ENCODE measurements at places on chromosomes 13 and 19.

GRCh38 chr13:101618440-101619187 is 166.1 kb downstream of the ITGBL1 start:
- DNase-seq = peak; percentile 32

DNA sequence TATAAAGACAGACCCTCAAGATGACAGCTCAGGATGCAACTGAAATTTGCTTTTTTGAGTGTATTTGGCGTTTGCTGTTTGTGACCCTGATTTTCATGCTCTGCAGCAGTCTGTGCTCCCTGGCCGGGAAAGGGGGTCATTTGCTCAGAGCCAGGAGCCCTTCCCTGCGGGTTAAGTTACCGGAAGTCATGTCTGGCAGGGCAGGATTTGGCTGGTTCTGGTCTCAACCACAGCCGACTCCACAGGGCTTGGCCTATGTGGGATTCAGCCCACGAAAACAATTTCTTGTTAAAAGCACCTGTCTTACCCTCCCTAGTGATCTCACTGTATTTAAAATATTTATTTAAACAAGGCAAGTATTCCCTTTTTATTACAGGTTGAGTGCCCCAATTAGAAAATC is 22.6 kb downstream of the MCF2L start:
- no peak for DNase-seq

DNA sequence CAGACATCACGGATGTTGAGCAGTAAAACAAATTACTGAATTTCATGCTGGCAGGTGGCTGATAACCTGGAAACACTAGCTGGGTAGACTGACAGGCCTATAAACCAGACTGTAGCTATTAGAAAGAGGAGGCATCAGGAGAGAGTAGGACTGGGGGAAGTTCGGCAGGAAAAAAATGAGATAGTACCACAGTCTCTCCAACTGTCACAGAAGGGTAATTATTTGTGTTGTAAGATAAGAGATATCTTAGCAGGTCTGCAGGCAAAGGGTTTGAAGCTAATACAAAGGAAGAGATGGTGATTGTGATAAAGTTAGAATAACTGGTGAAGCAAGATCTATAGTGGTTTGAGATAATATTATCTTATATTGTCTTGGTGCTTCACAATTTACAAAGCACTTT is 41.7 kb downstream of the MIPEP start:
- DNase-seq = no peak

DNA sequence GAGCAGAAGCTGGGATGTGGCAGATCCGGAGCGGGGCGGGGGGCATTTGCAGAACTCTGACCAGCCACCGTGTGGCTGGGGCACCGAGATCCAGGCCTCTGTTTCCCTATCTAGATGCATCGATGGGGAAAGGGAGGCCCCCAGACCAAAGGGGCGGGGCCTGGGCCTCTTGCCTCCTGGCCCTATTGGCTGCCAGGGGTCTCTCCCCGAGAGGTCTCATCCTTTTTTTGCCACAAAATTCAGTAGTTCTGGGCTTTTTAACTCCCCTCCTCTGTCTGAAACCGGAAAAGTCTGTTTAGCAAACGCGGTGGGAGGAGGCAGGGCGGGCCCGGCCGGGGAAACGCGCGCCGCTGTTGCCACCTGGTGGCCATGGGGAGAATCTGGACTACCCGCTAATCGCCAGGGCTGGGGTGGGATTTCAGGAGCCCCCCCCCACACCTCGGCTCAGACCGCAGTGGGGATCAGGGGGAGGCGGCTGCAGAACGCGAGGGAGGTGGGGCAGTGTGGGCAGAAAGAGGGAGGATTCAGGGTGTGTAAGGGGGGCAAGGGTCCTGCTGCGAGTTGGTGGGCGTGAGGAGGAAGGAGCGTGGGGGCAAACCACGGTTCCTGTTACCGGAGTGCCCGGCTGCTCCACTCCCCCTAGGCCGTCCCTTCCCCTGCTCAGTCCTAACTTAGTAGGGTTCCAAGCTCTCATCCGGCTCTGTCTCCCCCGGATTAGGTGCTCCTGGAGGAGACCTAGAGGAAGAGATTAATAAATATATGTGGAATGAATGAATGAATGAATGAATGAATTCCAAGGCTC is 28.3 kb downstream of the IL12RB1 start:
- DNase-seq = peak; percentile 82

- DNase-seq = no peak
These were observed 539.7 kb downstream of the RFC3 start for GRCh38 chr13:34357435-34358232.

DNA sequence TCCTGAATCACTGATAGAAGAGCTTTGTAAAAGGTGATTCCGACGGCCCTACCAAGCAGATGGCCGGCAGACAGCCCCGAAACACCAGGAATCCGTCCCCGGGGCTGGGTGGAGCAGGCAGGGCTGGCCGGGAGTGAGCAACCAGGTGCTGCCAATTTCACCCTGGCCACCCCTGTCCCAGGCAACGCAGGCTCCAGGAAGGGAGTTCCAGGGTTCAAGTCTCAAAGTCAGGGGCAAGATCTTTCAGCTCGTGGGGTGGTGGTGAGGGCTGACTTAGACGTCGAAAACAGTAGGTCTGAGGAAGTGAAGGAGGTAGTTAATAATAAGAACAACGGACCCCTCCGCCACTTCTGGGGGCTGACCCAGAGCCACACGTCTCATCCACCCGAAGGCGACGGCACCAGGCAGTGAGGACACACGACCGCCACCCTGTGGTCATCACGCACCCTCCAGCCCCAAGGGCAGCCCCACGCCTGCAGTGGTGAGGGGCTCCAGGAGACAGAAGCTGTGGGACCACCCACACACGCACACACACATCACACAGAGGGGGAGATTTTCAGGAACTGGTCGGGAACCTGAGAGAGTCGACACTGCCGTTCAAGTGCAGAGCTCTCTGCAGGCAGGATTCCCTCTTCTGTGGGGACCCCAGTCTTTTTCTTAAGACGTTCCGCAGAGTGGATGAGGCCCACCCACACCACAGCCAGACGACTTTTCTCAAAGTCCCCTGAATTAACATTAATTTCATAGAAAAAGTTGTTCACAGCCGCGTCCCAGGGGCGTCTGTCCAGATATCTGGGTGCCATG is 67.2 kb downstream of the SPACA7 start:
- no peak for DNase-seq

GRCh38 chr13:63625869-63626268 is 2210.2 kb upstream of the PCDH20 start:
- DNase-seq = no peak

DNA sequence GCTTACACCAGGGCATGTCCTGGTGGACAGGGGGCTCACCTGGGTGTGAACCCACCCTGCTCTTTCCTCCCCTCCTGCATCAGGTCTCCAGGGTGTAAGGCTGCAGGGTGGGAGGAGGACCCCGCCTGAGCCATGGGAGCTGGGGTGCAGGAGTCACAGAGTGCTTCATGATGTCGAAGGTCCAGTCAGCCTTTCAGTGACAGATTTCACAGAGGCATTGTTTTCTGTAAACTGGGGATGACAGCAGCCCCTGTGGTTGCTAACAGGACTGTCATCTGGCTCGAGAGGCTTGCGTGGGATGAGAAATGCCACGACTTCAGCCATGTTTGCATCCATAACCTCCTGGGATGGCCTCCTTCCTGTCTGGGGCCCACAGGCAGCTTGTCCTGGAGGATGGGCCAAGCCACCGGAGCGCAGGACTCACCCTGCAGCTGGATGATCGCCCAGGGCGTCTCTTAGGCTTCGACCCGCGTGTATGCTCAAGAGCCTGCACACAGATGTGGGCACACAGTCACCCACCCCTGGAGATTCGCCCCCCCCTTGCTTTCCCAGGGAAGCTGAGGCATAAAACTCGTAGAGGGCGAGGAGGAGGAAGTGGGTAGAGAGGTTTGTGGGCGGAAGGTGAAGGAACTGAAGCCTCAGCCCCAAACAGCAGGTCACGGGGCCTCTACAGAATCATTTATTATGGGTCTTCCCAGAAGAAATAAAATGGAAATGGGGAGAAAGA is 4.9 kb downstream of the NANOS3 start:
- DNase-seq = peak; percentile 61

DNA sequence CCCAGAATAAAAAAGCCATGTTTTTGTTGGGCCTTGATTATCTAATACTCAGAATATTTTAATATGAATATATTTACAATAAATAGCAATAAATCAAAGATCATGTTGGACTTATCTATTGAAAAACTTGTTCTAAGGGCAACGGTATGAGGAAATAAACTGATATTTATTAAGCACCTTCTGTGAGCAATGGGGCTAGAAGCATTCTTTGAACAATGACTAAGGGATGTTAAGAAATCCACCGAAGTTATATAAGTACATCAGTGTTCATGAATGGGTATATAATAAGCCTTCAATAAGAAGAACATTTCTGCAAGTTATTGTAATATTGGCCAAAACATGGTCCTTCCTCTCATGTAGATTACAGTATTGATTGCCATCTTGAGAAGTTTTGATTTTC is 221.8 kb downstream of the OXGR1 start:
- DNase-seq = no peak

DNA sequence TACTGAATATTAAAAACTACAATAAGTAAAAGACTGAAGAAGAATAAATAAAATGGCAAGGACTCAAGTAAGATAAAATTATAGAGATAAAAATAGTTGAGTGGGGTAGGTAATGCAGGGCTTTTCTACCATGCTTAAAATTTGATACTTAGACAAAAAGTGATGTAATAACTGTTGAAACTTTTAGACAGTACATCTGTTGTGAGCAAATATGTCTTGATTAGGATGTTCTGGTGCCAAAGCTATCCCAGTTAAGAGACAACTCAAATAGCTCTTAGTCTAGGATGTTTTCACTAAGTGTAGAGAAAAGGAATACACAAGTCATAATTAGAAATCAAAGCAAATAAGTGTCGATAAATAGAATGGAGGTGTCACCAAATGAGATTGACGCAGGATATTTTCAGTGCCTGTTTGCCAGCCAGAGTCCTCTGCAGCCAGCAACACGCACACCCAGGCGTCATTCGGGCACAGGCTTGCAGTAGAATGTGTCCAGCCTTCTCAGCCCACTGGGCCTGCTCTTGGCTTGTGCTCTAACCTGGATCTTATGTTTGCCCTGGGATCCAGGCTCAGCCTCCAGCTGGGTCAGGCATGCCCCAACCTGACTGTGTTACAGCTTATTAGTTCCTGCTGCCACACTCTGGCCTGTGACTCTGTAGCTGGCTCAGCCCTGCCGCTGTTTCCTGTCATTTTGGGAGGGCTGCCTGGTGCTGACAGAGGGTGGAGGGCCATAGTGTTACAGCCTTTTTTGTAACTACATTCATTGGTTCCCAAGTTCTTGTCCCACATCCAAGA is 766.2 kb downstream of the PCDH17 start:
- no peak for DNase-seq

DNA sequence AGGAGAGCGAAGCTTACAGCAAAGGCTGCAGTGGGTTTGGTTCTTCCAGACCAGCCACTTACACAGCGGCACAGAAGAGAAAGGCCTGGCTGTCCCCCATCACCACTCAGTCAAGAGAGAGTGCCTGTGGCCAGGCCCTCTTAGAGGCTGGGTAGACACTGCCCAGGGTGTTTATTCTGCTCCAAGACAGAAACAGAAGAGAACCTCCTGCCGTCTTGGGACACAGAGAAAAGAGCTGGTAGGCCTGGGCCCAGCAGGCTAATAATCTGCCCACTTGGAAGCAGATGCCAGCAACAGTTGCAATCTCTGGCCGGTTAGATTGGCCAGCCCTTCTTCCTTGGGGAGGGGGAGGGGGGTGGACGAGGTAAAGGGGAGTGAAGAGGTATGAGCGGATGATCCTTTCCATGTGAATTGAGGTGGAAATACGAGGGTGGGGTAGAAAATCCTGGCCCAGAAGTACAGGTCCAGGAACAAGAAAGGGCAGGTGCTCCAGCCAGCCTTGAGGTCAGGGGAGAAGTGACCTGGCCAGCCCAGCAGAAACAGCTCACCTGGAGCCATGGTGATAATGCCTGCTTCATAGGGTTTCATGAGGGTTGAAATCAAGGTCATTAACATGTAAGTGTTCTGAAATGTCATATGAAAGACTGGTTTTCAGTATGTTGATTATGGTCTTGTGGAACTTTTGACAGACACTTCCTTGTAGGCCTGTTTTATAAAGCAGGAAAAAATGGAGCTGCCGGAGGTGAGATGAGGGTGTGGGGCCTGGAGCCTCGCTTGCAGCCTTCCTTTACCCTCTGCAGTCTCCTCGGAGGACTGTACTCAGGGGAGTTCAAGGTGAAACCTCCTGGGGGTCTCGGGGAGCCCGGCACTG is 116.9 kb downstream of the SIPA1L3 start:
- DNase-seq = no peak

- no peak for DNase-seq
These were observed 5.0 kb downstream of the BICRA start for GRCh38 chr19:47614021-47614295.

GRCh38 chr13:55366676-55367075 is 1774.0 kb upstream of the PRR20A start:
- no peak for DNase-seq

DNA sequence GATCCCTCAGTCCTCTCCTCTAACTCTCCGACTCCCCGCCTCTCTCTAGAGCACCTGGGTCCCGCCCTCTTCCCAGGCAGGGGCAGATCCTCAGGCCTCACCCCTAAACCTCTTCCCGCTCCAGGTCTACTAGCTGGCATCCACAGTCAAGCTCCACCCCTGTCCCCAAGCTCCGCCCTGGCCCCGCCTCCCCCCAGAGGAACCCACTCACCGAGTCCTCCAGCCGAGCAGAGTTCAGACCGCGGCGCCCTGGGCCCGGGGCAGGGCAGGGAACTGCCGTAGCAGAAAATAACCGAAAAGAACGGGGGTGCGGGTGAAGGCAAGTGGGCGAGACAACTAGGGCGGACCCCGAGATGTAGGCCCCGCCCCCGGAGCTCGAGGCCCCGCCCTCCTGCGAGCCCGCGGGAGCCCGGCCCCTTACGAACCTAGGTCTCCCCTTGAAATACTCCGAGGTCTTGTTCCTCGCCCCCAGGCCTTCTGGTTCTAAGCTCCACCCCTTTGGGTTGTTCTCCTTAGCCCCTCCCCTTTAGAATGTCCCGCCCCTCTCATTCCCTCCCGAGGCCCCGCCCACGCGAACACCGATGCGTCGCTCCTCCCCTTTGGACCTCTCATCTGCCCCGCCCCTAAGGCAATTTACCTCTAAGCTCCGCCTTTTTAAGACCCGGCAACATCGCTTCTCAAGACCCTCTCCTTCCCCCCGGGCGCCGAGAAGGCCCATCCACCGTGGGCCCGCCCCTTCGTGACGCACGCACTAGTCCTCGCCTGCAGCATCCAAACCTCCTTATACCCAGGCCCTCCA is at the start of gene GGN:
GGN (minus strand) TSS at position 485 of the 799 bp plus-strand sequence. CDS start 773 bp downstream, outside the sequence.
- DNase-seq = peak; percentile 70

DNA sequence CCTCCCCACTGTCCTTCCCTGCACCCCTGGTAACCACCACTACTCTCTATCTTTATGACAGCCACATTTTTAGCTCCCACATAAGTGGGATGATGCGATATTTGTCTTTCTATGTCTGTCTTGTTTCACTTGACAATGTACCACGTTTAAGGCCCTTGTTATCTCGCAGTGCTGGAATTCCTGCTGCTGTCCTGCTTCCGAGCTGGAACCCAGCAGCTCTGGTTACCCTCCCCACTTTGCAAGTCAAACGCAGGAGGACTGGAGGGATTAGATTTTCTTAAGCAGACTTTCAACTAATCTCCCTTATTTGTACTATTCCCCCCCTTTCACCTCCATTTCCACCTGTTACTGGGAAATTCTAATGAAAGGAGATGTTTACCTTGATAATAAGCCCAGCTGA is 59.1 kb upstream of the PDX1 start:
- no peak for DNase-seq

Measured in immature natural killer cell (primary cell).